ENCODE measurements at places on chromosomes 7 and 10.

- no peak for DNase-seq
These were observed 75.9 kb upstream of the PCBD1 start for GRCh38 chr10:70964245-70964644.

- DNase-seq, result no peak
These were observed 123.0 kb upstream of the JCAD start for GRCh38 chr10:30182191-30183054.

- no peak for DNase-seq
These were observed 13.1 kb downstream of the BMS1 start for GRCh38 chr10:42795701-42796100.

GRCh38 chr7:5284304-5285281 is 1.9 kb downstream of the SLC29A4 start:
- no peak for DNase-seq

GRCh38 chr7:110592557-110592956 is 498.4 kb upstream of the LRRN3 start:
- DNase-seq, result no peak

- no peak for DNase-seq
These were observed 38.0 kb downstream of the SNX10 start for GRCh38 chr7:26329520-26330255.

- no peak for DNase-seq
These were observed 15.3 kb upstream of the CACUL1 start for GRCh38 chr10:118769898-118770600.

DNA sequence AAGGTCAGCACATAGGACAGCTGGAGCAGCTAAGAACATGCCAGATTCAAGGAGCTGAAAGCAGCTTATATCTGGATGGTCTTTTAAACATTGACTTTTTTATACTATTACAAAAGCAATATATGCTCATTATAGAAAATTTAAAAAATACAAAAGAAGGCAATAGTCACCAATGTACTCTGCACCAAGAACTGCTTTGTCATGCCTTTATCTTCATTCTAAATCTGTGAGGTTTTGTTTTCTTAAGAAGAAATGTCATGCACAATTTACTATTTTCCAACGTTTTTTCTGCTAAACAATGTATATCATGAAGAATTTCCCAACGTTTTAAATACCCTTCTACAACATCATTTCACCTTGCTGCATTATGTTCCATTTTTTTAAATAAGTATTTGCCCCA is 2.8 kb downstream of the LIPM start:
- no peak for DNase-seq

- DNase-seq, result no peak
These were observed 1079.9 kb downstream of the CNTNAP2 start for GRCh38 chr7:147196481-147196880.

- DNase-seq, result no peak
These were observed 212.3 kb downstream of the DKK1 start for GRCh38 chr10:52526251-52526823.

DNA sequence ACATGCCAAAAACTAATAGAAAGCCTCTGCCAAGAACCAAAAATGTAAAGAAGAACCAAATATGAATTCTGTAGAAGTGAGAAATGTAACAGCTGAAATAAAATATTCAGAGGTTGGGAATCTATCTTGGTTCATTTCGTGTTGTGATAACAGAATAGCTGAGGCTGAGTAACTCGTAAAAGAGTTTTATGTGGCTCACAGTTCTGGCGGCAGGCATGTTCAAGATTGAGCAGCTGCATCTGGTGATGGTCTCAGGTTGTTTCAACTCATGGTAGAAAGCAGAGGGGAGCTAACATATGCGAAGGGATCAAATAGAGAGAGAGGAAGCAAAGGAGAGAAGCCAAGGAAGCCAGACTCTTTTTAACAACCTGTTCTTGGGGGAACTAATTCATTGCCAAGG is 717.2 kb downstream of the TNS3 start:
- no peak for DNase-seq

DNA sequence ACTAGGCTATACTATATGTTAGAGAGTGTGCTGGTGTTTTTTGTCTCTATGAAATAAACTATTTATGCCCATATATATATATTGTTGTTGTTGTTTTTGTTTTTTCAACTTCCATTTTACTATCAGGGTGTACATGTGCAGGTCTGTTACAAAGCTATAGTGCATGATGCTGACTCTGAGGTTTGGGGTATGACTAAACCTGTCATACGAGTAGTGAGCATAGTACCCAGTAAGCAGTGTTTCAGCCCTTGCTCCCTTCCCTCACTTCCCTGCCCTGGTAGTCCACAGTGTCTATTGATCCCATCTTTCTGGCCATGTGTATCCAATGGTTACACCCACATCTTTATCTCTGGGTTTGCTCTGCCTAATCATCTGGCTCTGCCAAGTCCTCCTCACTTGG is 101.8 kb downstream of the FAS start:
- DNase-seq, result no peak

- DNase-seq, result no peak
These were observed 18.5 kb downstream of the STAM start for GRCh38 chr10:17662193-17663138.

DNA sequence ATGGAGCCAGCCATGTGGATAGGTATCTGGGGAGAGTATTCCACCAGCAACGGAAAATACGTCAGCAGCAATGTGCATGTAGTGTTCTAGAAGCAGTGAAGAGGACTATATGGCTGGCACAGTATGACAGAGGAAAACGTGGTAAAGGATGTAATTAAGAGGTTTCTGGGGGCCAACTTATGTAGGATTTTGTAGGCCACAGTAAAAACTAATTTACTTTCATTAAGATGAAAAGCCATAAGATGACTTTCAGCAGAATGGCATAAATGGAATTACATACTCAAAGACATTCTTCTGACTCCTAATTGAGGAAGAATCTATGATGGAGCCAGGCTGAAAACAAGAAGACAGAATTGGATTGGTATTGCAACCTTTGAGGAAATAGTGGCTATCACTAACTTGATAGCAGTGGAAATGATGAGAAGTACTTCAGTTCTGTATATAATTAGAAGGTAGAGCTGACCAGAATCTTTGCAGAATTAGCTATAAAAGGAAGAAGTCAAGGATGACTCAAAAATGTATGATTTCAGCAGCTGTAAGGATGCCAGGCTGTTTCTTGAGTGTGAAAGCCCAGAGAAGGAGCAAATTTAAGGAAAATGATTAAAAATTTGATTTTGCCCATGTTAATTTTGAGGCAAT is 156.7 kb downstream of the MBL2 start:
- no peak for DNase-seq

DNA sequence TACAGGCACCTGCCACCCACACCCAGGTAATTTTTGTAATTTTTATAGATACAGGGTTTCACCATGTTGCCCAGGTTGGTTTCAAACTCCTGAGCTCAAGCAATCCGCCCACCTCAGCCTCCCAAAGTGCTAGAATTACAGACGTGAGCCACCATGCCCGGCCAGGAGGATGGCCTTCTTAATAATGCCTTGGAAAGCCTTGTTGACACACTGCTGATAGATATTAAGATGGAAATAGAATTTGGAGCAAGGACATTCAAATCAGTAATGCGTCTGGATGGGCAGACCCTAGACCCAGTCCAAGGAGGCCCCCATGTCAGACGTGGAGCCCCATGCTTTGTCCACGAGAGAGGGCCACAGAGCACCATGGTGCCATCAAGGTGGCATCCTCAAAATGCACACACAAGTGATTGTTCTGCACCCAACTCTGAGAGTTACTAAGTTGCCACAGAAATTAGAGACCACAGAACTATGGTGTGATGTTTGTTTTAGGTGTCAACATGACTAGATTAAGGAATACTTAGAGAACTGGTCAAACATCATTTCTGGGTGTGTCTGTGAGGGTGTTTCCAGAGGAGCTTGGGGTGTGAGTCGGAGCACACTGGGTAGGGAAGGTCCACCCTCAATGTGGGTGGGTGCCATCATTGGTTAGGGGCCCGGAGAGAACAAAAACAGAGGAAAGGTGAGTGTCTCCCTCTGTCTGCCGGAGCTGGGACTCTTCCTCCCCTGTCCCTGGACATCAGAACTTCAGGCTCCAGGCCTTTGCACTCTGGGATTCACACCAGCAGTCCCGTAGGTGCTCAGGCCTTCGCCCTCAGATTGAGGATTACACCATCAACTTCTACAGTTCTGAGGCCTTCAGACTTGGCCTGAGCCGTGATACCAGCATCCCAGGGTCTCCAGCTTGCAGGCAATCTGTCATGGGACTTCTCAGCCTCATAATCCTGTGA is 34.5 kb downstream of the EBF3 start:
- DNase-seq, result no peak
